ENCODE measurements at places on chromosomes 6 and 20.

GRCh38 chr20:41004531-41005360, 23.9 kb upstream of the TOP1 start:
- DNase-seq = no peak

- no peak for DNase-seq
Measured at GRCh38 chr20:3740615-3741301, 8.3 kb downstream of the HSPA12B start.

DNA sequence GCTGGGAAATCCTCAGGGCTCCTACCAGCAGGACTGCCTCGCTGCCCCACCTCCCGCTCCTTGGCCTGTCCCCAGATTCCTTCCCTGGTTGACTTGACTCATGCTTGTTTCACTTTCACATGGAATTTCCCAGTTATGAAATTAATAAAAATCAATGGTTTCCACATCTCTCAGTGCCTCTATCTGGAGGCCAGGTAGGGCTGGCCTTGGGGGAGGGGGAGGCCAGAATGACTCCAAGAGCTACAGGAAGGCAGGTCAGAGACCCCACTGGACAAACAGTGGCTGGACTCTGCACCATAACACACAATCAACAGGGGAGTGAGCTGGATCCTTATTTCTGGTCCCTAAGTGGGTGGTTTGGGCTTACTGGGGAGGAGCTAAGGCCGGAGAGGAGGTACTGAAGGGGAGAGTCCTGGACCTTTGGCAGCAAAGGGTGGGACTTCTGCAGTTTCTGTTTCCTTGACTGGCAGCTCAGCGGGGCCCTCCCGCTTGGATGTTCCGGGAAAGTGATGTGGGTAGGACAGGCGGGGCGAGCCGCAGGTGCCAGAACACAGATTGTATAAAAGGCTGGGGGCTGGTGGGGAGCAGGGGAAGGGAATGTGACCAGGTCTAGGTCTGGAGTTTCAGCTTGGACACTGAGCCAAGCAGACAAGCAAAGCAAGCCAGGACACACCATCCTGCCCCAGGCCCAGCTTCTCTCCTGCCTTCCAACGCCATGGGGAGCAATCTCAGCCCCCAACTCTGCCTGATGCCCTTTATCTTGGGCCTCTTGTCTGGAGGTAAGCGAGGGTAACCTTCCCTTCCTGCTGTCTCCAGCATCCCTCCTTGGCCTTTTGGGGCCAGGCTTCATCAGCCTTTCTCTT, at the start of gene CFB:
TSS of gene CFB (plus strand) at position 589 of the 863 bp plus-strand sequence. CDS start at position 716, 127 bp downstream.
- DNase-seq = no peak

DNA sequence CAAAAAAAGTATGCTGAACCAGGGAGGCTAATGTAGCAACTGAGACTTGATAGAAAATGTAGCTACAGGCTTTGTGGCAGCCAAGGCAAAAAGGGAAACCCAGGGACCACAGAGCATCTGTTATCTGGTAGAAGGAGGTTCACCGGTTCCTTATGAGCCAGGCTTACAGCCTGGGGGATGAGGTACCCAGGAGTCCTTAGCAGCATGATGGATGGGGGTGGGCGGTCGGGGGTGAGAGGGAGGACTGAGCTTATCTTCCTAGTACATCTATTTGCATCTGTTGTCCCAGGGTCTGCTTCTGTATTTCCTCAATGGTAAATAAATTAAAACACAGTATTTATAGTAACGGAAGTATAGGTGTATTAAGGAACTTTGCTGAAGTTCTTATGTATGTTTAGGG, 1.1 kb upstream of the GDAP1L1 start:
- no peak for DNase-seq

DNA sequence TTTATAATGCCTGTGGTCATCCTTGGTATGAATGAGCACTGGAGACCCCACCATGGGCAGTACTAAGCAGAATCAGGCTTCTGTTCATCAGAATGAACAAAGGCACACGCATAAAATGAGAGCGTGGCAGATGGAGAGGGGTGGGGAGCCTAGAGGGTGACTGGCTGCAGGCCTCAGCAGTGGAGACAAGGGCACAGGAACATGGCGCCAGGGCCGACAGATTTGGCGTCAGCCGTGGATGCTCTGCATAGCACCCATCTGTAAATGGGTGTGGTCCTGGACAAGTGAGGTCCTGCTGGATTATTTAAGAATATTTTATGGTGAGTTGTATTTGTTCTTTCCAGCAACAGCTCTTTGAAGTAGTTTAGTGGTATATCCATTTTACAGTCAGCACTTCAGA, 33.1 kb downstream of the E2F3 start:
- DNase-seq = no peak

DNA sequence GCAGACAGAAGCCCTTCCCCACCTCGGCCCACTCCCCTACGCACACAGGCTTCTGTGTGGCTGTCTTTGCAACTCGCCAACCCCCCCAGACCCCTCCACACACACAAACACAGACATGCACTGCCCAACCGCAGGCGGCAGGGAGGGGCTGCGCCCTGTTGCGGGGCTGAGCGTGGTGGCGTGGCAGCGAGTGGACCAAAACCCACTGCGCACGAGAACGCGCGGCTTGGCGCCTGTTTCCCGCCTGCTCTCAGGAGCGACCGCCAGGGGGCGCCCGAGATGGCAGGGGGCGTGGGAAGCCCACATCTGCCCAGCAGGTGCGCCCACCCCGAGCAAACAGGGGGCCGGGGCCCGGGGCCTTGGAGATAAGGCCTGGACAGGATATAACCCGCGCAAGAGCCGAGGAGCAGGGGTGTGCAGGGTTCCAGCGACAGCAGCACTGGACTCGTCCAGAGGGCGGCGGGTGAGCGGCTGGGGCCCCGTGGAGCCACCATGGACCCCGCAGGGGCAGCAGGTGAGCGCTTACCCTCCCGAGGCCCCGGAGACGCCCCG, at the start of gene RBPJL:
TSS of gene RBPJL (plus strand) at position 410 of the 552 bp plus-strand sequence. CDS start at position 493, 83 bp downstream.
- no peak for DNase-seq

GRCh38 chr6:167499161-167499660, 174.3 kb downstream of the TTLL2 start:
- no peak for DNase-seq

DNA sequence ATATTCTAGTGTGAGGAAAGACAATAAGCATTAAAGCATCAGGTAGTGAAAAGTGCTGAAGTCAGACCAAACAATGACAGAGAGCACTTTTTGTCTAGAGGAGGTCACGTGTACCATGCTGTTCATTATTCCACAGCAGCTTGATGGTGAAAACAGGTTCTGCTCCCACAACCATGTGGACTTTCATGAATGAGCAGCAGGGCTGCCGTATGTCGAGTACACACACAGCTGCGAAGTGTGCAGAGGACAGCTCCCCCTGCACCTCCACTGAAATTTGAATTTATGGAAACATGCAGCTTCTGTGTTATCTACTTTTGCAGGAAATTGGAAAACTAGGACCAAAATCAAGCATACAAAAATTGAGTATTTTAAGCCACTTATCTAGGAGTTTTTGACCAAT, 85.3 kb downstream of the MAP7 start:
- DNase-seq = no peak

- DNase-seq = peak; percentile 74
Measured at GRCh38 chr6:142945049-142945445, at the start of gene HIVEP2. TSS of gene HIVEP2 (minus strand) at chr6:142945176. CDS start at chr6:142774738, 170,438 bp downstream.

- DNase-seq = peak; percentile 26
Measured at GRCh38 chr6:7723041-7723447, 2.9 kb upstream of the BMP6 start.

DNA sequence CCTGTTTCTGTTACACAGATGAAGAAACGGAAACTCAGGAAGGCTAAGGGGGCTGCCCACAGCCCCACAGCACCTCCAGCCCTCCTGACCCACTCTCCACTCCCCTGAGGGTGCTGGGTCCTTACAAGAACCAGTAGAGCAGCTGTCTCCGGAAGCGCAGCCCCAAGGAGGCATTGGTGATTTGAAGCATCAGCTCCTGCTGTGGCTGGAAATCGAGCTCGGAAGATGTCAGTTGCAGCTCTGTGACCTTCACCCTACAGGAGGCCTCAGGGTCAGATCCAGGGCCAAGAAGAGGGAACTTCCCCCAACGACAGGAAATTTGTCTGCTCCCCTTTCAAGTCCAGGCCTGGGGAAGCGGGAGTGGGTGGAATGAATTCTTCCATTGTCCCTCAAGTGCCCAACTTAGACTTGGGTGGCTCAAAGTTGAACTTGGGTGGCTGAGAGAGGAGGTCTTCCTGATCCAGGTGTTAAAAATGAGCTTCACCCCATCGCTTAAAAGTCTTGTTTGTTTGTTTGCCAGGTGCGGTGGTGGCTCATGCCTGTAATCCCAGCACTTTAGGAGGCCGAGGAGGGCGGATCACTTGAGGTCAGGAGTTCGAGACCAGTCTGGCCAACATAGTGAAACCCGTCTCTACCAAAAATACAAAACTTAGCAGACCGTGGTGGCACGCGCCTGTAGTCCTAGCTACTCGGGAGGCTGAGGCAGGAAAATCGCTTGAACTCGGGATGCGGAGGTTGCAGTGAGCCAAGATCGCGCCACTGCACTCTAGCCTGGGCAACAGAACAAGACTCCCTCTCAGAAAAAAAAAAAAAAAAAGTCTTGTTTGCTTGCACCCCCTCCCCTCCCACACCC, 1.9 kb downstream of the PLTP start:
- DNase-seq = no peak

Data from hippocampal formation (tissue), 2 donors.